Progenitor cell of endocrine pancreas (in vitro differentiated cells): ENCODE measurements at places on chromosomes 1 and 21.

DNA sequence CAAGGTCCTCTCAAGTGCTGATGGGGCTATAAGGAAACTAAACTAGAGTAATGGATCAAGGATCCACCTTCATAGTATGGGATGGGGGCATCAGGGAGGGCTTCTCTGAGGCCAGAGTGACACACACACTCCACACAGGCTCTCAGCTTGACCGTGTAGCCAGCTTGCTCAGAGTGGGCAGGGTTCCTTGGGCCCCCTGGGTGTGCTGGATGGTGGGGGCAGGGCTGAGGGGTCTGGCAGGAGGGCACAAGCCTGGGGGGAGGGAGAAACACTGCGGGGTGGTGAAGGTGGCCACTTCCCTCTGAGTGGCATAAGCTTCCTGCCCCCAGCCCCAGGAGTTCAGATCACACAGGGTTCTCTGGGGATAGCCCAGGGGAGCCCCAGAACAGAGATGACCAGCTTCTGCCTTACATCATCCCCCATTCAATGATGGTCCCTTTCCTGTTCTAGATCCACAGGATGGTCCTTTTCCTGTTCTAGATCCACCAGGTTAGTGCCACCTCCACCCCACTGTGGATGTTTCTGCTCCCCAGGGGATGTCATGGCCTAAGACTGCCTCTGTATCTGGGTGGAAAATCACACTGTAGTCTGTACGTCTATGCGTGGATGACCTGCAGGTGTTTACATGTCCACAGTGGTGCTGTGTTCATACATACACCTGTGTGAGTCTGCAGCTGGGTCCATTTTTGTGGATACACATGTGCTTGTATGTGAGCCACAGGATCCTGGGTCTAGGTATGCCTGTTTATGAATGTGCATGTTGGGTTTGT is 525.0 kb downstream of the PTPRU start:
- no peak for DNase-seq

DNA sequence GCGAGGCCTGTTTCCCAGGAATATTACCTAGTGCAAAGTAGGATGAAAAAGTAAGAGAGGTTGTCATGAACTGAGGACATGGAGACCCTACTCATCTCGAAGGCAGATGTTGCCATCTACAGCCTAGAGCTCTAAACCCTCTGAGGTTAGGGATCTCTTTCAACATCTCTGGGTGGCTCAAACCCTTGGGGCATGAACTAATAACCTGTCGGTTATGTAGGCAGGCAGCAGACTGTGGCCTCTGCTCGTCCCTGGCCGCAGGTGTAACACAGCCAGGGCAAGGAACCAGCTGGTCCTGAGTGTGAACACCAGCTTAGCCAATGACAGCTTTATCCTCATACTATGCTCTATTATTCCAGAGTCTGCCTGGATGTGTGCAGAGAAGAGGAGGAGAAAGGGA is 13.2 kb downstream of the CAPZB start:
- no peak for DNase-seq

DNA sequence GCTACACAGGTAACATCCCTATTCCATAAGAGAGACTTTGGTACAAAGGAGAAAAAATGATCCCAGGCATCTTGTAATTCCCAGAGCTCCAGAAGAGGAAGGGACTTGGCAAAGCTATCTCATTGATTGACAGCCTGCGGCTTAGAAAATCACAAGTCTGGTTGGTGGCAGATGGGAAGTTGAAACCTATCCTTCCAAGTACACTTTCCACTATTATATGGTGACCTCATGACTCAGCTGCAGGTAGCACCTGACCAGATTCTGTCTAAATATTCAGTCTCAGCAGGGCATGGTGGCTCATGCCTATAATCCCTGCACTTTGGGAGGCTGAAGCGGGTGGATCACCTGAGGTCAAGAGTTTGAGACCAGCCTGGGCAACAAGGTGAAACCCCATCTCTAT is 89.9 kb downstream of the TIAM1 start:
- DNase-seq = no peak

DNA sequence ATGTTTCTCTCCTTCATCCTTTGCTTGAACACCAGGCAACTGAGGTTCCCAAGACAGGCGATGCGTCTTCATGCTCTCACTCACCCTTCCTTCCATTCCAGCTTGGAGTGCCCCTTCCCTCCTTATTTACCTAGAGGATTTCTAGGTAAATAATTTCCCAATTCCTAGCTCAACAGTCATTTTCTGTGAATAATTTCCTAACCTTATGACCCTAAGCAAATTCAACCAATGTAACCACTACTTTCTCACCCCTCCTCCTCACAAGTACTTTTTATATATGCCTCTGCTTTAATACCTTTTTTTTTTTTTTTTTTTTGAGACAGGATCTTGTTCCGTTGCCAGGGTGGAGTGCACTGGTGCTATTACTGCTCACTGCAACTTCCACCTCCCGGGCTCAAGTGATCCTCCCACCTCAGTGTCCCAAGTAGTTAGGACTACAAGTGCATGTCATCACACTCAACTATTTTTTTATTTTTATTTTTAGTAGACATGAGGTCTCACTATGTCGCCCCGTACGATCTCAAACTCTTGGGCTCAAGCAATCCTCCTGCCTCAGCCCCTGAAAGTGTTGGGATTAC is 86.7 kb downstream of the USP24 start:
- DNase-seq = no peak

GRCh38 chr1:241672301-241672700 is 20.2 kb downstream of the WDR64 start:
- no peak for DNase-seq
